Naive thymus-derived CD4-positive, alpha-beta T cell (primary cell): ENCODE measurements at places on chromosomes 3 and 15. TPM values are rescaled to one million over a fixed set of nuclear protein-coding genes. Genes with fewer than 3 reads are reported as not detected.

ADAMTS17 gene
- 3.2 TPM for total RNA-seq

P2RY14 gene
- total RNA-seq, result 5.7 and 6.1 TPM in 2 replicates

LRRC58 gene
- total RNA-seq, result 21.2 TPM

SLC2A2 gene
- total RNA-seq, result not detected

ITPKA gene
- not detected for total RNA-seq

CCDC39 gene
- not detected for total RNA-seq

ACTC1 gene
- total RNA-seq, result not detected

TBC1D23 gene
- total RNA-seq, result 38.7 TPM

ABTB1 gene
- total RNA-seq, result 182 TPM

IL12A gene
- total RNA-seq, result 0.40 TPM

CTXN2 gene
- not detected for total RNA-seq
